ENCODE measurements at places on chromosomes 3 and 15. TPM values are rescaled to one million over a fixed set of nuclear protein-coding genes. Genes with fewer than 3 reads are reported as not detected.

SLC28A1 gene
- polyA plus RNA-seq = not detected

ROBO2 gene
- polyA plus RNA-seq = not detected

PLSCR5 gene
- polyA plus RNA-seq = not detected

PFKFB4 gene
- polyA plus RNA-seq = 0.73 TPM

RASGRP1 gene
- 12.1 TPM for polyA plus RNA-seq

MFGE8 gene
- polyA plus RNA-seq = 1.6 TPM

LOXL1 gene
- polyA plus RNA-seq = not detected

MYL3 gene
- polyA plus RNA-seq = not detected

POPDC2 gene
- 2.0 TPM for polyA plus RNA-seq

CCDC39 gene
- polyA plus RNA-seq = not detected

DPPA4 gene
- 3.7 TPM for polyA plus RNA-seq

FOXB1 gene
- polyA plus RNA-seq = not detected

SERPINI2 gene
- polyA plus RNA-seq = not detected

PPP1R14D gene
- not detected for polyA plus RNA-seq
